A549 treated with GW870086 at 1 μM for 4 hours (cell line): ENCODE measurements at places on chromosomes 16 and 17. TPM values are rescaled to one million over a fixed set of nuclear protein-coding genes. Genes with fewer than 3 reads are reported as not detected.

RNF227 gene
- 1.0 to 1.7 TPM (median 1.1 TPM) in 5 replicates for total RNA-seq

MMP28 gene
- 5.5 to 10.2 TPM (median 8.6 TPM) in 5 replicates for total RNA-seq

FBXL19 gene
- total RNA-seq, result 12.9 to 20.9 TPM (median 19.0 TPM) in 5 replicates

ST6GALNAC2 gene
- total RNA-seq, result 0.10 to 0.67 TPM (median 0.47 TPM) in 5 replicates

ICAM2 gene
- total RNA-seq, result not detected in 5 replicates

SCGB1C2 gene
- not detected in 5 replicates for total RNA-seq

ABCA10 gene
- 0.07 to 0.12 TPM (median 0.10 TPM) in 5 replicates for total RNA-seq

BRCA1 gene
- total RNA-seq, result 21.8 to 26.1 TPM (median 23.4 TPM) in 5 replicates

APOH gene
- 4.4 to 7.6 TPM (median 5.0 TPM) in 5 replicates for total RNA-seq

KCTD19 gene
- 0.14 to 0.79 TPM (median 0.43 TPM) in 5 replicates for total RNA-seq

CHMP6 gene
- 30.1 to 35.9 TPM (median 35.1 TPM) in 5 replicates for total RNA-seq

UBB gene
- total RNA-seq, result 1,960 to 2,530 TPM (median 2,016 TPM) in 5 replicates

RAB11FIP4 gene
- 0.91 to 2.1 TPM (median 1.4 TPM) in 5 replicates for total RNA-seq

CASKIN2 gene
- 7.2 to 13.6 TPM (median 11.7 TPM) in 5 replicates for total RNA-seq

JUP gene
- total RNA-seq, result 91.7 to 132 TPM (median 123 TPM) in 5 replicates

FLOT2 gene
- 71.3 to 83.8 TPM (median 81.1 TPM) in 5 replicates for total RNA-seq

TRPV2 gene
- total RNA-seq, result 0.35 to 0.78 TPM (median 0.55 TPM) in 5 replicates

MAPT gene
- total RNA-seq, result 1.5 to 2.3 TPM (median 2.0 TPM) in 5 replicates

BPTF gene
- total RNA-seq, result 32.7 to 39.9 TPM (median 37.0 TPM) in 5 replicates

GSE1 gene
- 18.0 to 24.8 TPM (median 21.8 TPM) in 5 replicates for total RNA-seq

PHKB gene
- 25.4 to 31.2 TPM (median 28.5 TPM) in 5 replicates for total RNA-seq

C16orf89 gene
- not detected in 5 replicates for total RNA-seq

ASGR2 gene
- 0.10 to 0.35 TPM in 2 of 5 replicates, not detected in the others for total RNA-seq

KRTAP1-1 gene
- total RNA-seq, result not detected in 5 replicates

PPP1R27 gene
- total RNA-seq, result 0.19 to 0.47 TPM (median 0.24 TPM) in 4 of 5 replicates, not detected in the other

RAMP2 gene
- total RNA-seq, result 0.65 to 1.7 TPM (median 1.4 TPM) in 5 replicates

IL34 gene
- 0.44 to 0.85 TPM (median 0.45 TPM) in 5 replicates for total RNA-seq

SLFN13 gene
- total RNA-seq, result 2.6 to 4.4 TPM (median 3.7 TPM) in 5 replicates

NEUROD2 gene
- total RNA-seq, result not detected in 5 replicates

SLC16A5 gene
- total RNA-seq, result 26.1 to 36.0 TPM (median 31.7 TPM) in 5 replicates

CPHXL2 gene
- not detected in 5 replicates for total RNA-seq
